ENCODE measurements at places on chromosomes 4 and X. TPM values are rescaled to one million over a fixed set of nuclear protein-coding genes. Genes with fewer than 3 reads are reported as not detected.

Gene KIAA1210
- not detected for total RNA-seq

Gene SH2D1A
- total RNA-seq: 0.33 TPM

Gene TLL1
- total RNA-seq: 0.11 TPM

Gene IL21
- total RNA-seq: not detected

Gene MPP1
- 15.7 TPM for total RNA-seq

Gene PPP1R2C
- total RNA-seq: not detected

- no peak for DNase-seq
Measured at GRCh38 chrX:35461164-35461563, 337.0 kb upstream of the MAGEB16 start.

- DNase-seq: peak; percentile 91
Measured at GRCh38 chrX:46628460-46629371, 55.2 kb downstream of the CHST7 start.

DNA sequence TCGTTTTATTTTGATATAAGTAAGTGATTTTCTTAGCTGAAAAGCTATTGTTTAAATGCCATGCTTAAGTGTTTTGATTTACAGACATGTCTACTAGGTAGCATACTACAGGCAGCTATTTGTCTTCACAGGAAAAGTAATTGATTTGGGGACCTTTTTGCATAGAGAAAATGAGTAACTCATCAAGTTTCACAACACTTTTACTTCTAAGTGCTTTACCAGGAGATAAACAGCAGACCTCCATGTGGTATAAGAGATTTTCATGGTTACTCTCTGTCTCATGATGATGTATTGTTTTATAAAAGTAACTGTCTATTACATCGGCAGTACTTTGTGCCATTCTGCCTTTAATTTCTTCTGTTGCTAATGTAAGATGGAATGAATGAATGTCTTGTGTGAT is 28.7 kb downstream of the RBPJ start:
- DNase-seq: no peak

DNA sequence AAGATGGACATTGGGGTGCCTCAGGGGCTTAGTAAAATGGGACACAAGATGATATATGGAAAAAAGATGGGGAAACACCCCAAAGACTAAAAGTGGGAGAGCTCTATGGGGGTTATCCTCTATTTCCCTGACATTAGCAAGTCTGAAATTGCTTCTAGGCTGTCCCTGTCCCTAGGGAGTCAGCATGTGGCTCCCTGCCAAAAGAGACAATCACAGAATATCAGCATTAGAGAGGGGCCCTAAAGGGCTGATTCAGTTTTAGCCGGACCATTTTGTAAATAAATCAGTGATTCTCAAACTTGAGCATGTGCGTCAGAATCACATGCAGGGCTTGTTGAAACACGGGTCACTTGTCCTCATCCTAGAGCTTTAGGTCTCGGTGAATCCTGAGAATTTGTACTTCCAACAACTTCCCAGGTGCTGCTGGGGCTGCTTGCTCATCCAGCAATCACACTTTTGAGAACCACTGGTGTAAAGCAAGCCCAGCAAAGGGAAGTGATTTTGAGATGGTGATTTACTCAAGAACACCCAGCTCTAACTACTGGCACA is 165.3 kb upstream of the DGKK start:
- DNase-seq: no peak

- DNase-seq: no peak
Measured at GRCh38 chr4:123299212-123299691, 97.3 kb upstream of the SPRY1 start.

- DNase-seq: no peak
Measured at GRCh38 chrX:15344106-15344505, 8.8 kb upstream of the PIGA start.

GRCh38 chrX:136199365-136199764 is 51.8 kb downstream of the MAP7D3 start:
- no peak for DNase-seq

DNA sequence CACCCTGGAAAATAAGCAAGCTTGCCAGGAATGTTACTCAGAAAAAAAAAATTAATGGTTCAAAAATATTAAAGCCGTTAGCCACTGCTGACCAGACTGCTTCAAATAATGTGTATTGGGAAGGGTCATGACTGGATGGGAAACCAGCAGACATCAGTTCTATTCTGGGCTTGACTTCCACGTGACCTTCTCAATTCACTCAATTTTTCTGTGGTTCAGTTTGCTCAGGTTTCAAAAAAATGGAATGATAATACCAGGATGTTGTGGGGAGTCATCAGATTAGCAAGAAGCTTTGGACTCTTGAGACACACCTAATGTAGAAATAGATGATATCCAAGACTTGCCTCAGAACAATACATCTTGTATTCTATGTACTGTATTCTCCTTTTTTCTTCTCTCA is 541.9 kb upstream of the BOD1L1 start:
- no peak for DNase-seq

GRCh38 chr4:109029987-109030386 is 267.1 kb upstream of the ETNPPL start:
- no peak for DNase-seq

GRCh38 chr4:183765251-183765911 is 106.3 kb downstream of the TRAPPC11 start:
- no peak for DNase-seq

GRCh38 chr4:60034361-60034760 is 1165.8 kb upstream of the ADGRL3 start:
- no peak for DNase-seq
